Esophagus squamous epithelium (tissue), 5 donors: ENCODE measurements at places on chromosomes 11 and 22. TPM values are rescaled to one million over a fixed set of nuclear protein-coding genes. Genes with fewer than 3 reads are reported as not detected.

Gene MRGPRF
- total RNA-seq: 8.2 TPM

Gene SAA1
- total RNA-seq: 207 TPM

Gene MS4A3
- not detected for total RNA-seq

Gene TEF
- total RNA-seq: 17.4 TPM

Gene OR52N4
- not detected for total RNA-seq

Gene ZNF280B
- 0.08 TPM for total RNA-seq

Gene MUC5AC
- 1.5 TPM for total RNA-seq

Gene LAYN
- total RNA-seq: 1.6 TPM

Gene NPAS4
- total RNA-seq: not detected

Gene ISX
- not detected for total RNA-seq

Gene TSSK2
- total RNA-seq: not detected

- DNase-seq: no peak
These were observed 15.5 kb downstream of the CLTCL1 start for GRCh38 chr22:19275919-19276600.

GRCh38 chr11:95318498-95318897, 87.5 kb upstream of the SESN3 start:
- DNase-seq: no peak

DNA sequence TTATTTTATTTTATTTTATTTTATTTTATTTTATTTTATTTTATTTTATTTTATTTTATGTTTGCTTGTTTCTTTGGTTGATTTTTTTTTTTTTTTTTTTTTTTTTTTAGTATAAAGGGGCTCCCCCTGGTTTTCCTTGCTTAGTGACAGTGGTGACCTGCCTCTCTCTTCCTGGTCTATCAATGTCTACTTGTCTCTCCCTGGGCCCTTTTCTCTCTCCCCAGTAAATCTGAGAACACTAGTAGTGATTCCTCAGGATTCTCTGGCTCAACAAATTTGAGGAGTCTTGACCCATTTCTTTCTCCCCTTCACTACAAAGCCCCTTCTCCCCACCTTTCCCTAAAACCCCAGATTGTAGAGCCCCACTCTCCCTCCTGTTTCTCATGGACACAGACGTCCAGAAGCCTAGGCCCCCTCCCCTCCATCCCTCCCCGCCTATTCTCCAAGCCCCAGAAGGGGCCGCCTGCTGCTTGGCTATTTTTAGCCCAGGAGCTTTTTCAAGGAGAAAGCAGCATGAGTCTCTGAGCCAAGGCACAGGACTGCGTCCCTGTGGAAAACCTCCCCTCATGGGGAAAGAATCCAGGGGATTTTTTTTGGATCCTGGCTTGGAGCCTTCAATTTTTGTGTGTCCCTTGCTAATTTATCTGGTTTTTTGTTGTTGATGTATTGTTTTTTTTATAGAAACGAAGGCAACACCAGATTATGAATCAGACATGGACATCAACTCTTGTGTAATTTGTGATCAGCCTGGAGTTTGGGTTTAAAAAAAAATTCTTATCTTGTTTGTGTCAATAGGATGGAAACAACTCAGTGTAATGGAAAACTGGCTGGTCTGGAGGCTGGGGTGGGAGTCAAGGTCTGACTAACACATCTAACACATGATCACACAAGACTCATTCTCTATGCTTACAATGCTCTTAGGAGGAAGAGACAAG, 17.5 kb upstream of the ACCSL start:
- DNase-seq: no peak

GRCh38 chr22:22200569-22201184, 43.9 kb upstream of the VPREB1 start:
- DNase-seq: no peak

DNA sequence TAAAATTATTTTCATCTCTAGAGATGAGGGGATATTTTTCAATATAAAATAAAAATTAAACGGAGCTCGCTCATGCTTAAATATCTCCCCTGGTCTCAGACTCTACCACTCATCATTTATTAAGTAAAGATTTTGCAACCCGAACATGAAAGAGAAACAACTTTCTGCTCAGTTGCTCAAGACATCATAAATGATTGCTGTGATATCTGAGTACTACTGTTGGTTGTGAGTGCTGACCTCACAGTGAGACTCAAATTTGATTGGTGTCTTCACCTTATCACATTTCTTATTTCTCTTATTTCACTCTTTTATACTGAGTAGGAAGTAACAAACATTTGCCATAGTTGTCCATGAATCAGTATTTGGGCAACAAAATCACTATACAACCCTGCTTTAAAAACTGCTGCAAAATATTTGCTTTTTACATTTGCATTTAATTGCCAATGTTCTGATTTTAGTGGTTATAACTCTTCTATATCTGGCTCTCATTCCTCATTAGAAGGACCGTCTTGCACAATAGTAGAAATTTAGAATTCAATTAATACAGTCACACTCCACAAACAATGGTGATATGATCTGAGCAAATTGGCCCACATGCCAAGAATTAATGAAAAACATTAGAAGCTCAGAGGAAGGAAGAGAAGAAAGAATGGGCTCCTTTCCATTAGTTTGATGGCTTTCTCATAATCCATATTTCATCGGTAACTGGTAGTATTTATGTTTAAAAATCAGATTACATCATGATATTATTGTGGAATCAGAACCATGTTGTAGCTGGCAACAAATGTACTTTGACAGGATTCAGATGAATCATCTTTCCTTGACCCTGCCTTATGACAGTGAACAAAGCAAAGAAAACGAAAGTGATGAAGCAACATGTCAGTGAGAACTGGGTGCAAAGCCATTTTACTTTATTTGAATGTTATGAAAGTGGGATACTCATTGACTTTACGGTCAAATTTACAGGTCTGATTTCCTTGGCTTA, 973.6 kb upstream of the TENM4 start:
- DNase-seq: no peak

- DNase-seq: no peak
These were observed 14.0 kb upstream of the ARSA start for GRCh38 chr22:50641696-50642607.

- DNase-seq: no peak
These were observed 343.0 kb downstream of the RAB38 start for GRCh38 chr11:87832211-87832610.

- DNase-seq: no peak
These were observed 11.3 kb downstream of the POLDIP3 start for GRCh38 chr22:42603427-42603826.

GRCh38 chr11:118051611-118052461, 25.0 kb upstream of the TMPRSS4 start:
- DNase-seq: no peak

DNA sequence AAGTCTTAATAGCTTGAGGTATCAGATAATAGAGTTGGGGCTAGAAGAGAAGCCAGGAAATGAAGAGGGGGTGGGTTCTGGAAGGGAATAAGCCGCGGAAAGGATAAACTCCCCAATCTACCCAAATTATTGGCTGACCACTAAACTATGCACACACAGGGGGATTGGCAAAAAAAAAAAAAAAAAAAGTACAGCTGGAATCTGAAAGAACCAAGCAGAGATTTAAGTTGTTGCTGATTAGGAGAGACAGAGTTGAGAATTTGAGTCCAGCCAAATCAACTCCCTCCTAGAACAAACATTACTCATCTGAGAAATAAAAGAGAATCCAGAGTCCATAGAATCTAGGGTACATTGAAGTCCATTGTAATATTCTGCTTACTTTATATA, 134.9 kb downstream of the CCDC81 start:
- no peak for DNase-seq

GRCh38 chr11:67227726-67228125, 38.5 kb upstream of the GRK2 start:
- no peak for DNase-seq

DNA sequence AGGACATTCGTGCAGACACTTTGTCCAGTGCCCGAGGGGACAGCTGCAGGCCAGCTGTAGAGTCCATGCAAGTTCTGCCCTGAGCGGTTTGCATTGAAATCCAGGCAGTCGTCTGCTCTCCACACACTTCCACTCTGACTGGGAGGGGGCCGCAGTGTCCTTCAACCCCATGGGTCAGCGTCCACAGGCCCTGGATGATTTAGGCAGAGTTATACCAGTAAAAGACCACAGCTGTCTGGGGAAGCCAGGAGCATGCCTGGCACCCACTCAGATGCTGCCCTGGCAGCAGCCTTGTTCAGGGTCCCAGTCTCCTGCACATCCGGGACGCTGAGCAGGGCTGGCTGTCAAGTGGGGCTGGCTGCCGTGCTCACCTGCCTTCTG, 26.5 kb downstream of the KRTAP5-5 start:
- no peak for DNase-seq

GRCh38 chr11:10294290-10294953, 403 bp upstream of the SBF2 start:
- DNase-seq: no peak

DNA sequence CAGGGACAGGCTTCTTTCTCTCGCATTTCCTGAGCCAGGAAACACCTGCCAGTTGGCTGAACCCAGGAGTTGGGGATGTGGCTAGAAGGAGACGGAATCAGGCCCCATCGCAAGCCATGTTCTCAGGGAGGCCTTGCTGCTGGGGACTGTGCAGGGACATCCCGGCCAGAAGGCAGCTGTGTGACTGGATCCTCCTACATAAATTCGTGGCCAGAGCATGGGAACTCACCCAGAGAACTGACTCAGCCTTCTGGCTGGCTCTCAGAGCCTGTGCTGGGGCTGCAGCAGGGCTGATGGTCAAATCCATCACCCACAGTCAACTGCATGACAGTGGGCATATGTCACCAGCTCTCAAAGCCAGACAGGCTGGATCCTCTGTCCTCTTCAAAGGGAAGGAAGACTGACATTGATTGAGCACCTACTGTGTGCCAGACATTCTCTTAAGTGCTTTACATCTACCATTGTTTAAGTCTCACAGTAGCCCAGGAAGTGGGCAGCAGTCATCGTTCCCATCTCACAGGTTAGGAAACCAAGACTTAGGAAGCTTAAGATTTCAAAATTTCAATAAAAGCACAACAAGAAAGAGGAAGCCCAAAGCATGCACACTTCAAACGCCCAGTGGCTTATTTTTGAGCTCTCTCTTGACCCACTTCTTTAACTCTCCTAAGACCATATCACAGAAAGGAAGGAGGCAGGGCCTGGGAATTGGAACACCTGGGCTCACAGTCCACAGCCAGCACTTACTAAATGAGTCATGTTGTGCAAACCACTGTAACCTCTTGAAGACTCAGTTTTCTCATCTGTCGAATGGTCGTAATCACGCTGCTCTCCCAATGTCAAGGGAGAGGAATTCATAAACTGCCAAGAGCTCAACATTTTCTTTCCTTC, 30.9 kb upstream of the CACNG2 start:
- no peak for DNase-seq

GRCh38 chr11:119888119-119888518, 159.1 kb upstream of the NECTIN1 start:
- no peak for DNase-seq

DNA sequence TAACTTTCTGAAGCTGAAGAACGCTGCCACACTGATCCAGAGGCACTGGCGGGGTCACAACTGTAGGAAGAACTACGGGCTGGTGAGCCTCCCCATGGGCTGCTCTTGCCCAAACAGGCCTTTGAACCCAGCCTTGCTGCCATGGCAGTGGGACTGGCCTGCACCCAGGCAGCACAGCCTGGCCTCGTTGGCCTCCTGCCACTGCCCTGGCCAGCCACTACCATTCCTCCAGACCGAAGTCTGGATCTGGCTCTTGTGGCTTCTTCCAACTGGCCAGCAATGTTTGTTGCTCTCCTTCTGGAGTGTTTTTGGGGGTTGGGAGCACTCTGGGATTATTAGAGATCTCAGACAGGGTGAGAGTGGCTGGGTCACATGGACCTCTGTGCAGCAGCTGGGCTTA, 51.0 kb downstream of the MYO7A start:
- no peak for DNase-seq

DNA sequence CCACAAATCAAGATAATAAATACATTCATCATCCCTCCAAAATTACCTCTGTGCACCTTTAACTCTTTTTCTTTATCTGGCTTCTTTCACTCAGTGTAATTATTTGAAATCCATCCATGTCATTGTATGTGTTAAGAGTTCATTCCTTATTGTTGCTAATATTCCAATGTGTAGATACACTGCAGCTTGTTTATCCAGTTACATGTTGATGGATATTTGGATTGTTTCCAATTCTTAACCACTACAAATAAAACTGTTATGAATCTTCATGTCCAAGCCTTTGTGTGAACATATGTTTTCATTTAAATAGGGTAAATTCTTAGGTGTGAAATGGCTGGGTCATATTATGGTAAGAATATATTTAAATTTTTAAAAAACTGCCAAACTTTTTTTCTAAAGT, 323.3 kb upstream of the NCAM1 start:
- no peak for DNase-seq

DNA sequence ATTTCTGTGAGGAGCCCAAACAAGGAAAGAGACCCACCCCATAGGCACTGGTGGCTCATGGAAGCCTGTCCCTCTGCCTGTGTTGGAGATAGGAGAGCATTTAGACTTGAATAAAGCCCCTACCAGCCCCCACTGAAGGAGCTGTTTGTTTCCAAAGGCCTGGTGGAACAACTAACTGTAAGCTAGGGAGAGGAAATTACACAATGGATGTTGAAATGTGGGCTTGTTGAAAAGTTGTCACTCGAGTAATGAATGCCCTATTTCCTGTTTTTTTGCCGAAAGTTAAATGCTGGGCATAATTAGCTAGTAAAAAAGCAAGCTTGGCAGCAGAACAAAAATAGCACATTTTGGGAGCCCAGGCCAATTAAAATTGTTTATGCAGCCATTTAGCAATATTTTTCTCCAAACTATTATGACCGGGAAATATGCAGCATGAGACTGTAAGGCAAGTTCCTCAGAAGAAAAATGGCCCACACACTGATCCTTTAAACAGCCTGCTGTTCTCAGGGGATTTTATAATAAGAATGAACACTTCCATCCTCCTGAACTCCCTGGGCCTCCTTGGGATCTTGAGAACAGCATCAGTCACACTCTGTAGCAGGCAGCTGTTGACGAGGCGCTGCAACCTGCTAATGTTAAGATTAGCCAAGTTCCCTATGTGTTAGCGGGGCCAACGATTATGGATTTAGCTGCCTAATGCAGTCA, 38.6 kb upstream of the LMO2 start:
- DNase-seq: no peak

DNA sequence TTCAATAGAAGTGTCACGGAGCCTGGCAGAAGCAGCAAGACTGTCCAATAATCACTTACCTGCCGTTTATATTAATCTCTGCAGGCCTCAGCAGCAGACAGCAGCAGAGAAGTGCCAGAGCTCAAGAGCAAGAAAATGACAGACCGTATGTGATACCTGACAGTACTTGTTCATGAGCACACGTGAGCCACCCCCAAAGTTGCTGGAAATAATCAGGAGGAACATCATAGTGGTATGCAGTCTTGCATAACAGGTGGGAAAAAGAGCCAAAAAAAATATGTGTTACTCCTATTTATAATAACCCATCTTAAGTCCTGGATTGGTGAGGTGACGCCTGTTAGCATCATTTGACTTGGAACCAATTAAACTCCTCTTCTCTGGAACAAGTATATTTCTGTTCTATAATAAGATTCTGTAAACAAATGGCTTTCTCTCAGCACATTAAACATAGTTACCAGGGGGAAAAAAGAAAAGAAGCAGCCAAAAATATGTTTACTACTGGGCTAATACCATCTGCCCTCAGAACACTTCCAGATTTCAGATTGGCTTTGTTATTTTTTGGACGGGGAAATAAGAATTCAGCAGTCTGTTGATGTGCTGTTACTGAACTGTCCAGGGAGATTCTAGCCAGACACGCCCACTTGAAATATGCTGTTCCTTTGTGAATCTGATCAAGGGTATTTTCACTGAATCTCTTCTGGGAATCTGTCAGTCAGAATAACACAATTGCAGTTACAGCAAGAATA, 7.9 kb upstream of the SLN start:
- DNase-seq: no peak
